ENCODE measurements at places on chromosomes 7 and 10. TPM values are rescaled to one million over a fixed set of nuclear protein-coding genes. Genes with fewer than 3 reads are reported as not detected.

The LRRC18 gene
- total RNA-seq: not detected

The UNC5B gene
- total RNA-seq: 20.6 TPM

The SLC13A4 gene
- 3.3 TPM for total RNA-seq

The EN2 gene
- not detected for total RNA-seq

The CTAGE4 gene
- 2.9 TPM for total RNA-seq

The BMPER gene
- 157 TPM for total RNA-seq

The SAP25 gene
- total RNA-seq: not detected
